Upper lobe of right lung (tissue), 1 donor: ENCODE measurements at places on chromosomes 13 and 19. TPM values are rescaled to one million over a fixed set of nuclear protein-coding genes. Genes with fewer than 3 reads are reported as not detected.
A peak's percentile ranks its signal among the peaks of the same experiment; 100 is the strongest.

- no peaks in the 10 kb centered on the region for H3K4me1 ChIP-seq
- H3K27ac ChIP-seq: no peak overlapping the region
- H3K4me3 ChIP-seq: no peak overlapping the region
- H3K27me3 ChIP-seq: no peaks in the 10 kb centered on the region
- no peak for DNase-seq
Measured at GRCh38 chr19:51148580-51148979, 6.5 kb downstream of the SIGLEC7 start.

GRCh38 chr13:27403727-27404385 is 20.6 kb upstream of the GTF3A start:
- peak overlapping the region; percentile 59 for H3K27ac ChIP-seq
- H3K27me3 ChIP-seq: no peaks in the 10 kb centered on the region
- H3K4me3 ChIP-seq: no peak overlapping the region
- peaks cover 15% of the 10 kb centered on the region for H3K4me1 ChIP-seq
- DNase-seq: no peak
- no peaks in the 10 kb centered on the region for H3K36me3 ChIP-seq

Gene SERPINE3
- not detected for total RNA-seq

GRCh38 chr13:33089311-33089710 is 73.1 kb downstream of the KL start:
- DNase-seq: no peak
- no peaks in the 10 kb centered on the region for H3K36me3 ChIP-seq
- H3K4me1 ChIP-seq: peaks cover 3% of the 10 kb centered on the region
- no peaks in the 10 kb centered on the region for H3K27me3 ChIP-seq
- no peak overlapping the region for H3K27ac ChIP-seq
- H3K4me3 ChIP-seq: no peak overlapping the region

DNA sequence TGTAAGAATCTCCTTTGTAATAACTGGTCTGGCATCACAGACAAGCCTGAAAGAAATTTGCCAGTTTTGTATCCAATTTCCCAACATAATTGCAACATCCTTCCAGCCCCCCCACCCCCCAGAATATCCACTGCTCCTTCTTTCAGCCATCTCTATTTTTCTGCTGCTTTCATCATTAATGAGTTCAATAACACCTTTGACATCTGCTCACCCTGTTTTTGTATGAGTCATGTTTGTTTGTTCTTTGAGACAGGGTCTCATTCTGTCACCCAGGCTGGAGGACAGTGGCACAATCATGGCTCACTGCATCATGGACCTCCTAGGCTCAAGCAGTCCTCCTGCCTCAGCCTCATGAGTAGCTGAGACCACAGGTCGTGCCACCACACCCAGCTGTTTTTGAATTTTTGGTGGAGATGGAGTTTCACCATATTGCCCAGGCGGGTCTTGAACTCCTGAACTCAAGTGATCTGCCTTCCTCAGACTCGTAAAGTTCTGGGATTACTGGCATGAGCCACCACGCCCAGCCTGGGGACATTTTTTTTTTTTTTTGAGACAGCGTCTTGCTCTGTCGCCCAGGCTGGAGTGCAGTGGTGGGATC is 7.0 kb upstream of the ZC3H4 start:
- H3K36me3 ChIP-seq: no peaks in the 10 kb centered on the region
- no peaks in the 10 kb centered on the region for H3K27me3 ChIP-seq
- H3K4me1 ChIP-seq: no peaks in the 10 kb centered on the region
- no peak for DNase-seq
- H3K4me3 ChIP-seq: no peak overlapping the region

Gene TNFRSF19
- 17.9 TPM for total RNA-seq

DNA sequence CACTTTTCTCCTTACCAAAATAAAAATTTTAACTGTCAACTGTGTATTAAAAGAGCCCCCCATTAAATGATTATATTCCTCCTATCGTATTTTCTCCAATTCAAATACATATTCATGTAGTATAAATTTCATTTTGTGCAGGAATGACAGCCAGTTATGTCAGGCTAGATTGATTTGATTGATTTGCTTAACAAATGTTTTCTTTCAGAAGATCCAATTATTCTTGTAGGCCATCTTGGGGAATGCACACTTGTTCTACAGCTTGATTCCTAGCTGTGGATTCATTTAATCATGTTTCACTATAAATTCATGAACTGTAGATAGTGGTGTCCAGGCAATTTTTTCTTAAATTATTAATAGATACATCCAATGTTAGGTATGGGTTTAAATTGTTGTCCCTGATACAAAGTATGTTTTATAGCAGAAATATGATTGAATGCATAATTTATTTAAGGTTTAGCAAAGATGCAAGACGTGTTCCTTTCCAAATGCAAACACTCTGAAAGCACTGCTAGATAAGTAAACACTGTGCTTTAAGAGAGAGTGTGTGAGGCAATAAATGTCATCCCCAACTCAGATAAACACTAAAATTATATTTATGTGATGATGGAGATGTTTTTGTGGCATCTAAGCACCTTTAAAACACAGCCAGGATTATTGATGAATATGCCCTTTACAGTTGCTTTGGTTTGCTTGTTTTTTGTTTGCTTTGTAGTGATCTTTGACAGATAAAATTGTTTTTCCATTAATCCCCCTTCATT is 531.1 kb downstream of the DCT start:
- H3K4me3 ChIP-seq: no peak overlapping the region
- H3K36me3 ChIP-seq: no peaks in the 10 kb centered on the region
- no peak for DNase-seq

GRCh38 chr13:48028066-48028465 is 9.5 kb upstream of the NUDT15 start:
- no peak overlapping the region for H3K27ac ChIP-seq
- H3K4me3 ChIP-seq: no peak overlapping the region
- H3K36me3 ChIP-seq: no peaks in the 10 kb centered on the region
- no peak for DNase-seq
- no peaks in the 10 kb centered on the region for H3K27me3 ChIP-seq

DNA sequence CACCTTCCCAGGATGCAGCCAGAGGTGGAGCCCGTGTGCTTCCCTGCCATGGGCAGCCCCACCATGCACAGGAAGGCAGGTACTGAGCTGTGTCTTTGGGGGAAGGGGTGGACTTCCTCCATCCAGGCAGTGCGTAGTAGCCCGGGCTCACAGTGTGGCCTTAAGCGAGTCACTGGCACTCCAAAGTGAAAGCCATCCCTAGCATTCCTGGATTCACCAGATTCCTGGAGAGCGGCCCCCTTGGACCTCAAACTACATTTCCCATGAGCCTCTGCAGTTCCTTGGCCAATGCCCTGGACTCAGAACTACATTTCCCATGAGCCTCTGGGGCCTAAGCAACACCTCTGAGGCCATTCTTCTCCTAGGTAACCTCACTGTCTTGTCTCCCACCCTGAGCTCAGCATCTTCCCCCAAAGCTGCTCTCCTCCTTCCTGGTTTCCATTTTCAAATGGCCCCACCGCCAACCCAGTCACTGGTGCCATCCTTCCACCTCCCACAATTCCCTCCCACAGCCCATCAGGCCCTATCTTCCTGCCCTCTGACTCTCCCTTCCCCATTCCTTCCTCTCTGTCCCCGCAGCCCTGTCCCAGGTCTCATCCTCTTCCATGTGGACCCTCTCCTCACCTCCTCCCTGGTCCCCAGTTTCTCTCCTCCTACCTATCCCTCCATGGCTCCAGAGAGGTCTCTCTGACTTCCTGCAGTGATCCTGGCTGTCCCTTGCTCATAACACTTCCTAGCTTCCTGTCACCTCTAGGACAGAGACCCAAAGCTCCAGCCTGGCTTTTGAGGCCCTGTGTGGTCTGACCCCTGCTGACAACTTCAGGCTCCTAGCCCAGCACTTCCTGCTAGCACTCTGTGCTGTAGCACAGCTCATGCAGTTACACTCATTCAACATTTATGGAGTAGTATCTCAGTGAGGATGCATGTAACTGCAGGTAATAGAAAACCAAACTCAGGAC is at the start of gene C19orf81:
TSS of gene C19orf81 (plus strand) at position 13 of the 959 bp plus-strand sequence. CDS start at position 13, 0 bp downstream.
- peaks cover 36% of the 10 kb centered on the region for H3K27me3 ChIP-seq
- no peaks in the 10 kb centered on the region for H3K36me3 ChIP-seq
- H3K27ac ChIP-seq: no peak within 1 kb of the TSS
- H3K4me3 ChIP-seq: no peak within 1 kb of the TSS

- H3K4me1 ChIP-seq: peaks cover 7% of the 10 kb centered on the region
- H3K4me3 ChIP-seq: no peak overlapping the region
- no peak for DNase-seq
Measured at GRCh38 chr13:21638319-21639282, 32.3 kb upstream of the FGF9 start.

Gene SHISA7
- not detected for total RNA-seq

DNA sequence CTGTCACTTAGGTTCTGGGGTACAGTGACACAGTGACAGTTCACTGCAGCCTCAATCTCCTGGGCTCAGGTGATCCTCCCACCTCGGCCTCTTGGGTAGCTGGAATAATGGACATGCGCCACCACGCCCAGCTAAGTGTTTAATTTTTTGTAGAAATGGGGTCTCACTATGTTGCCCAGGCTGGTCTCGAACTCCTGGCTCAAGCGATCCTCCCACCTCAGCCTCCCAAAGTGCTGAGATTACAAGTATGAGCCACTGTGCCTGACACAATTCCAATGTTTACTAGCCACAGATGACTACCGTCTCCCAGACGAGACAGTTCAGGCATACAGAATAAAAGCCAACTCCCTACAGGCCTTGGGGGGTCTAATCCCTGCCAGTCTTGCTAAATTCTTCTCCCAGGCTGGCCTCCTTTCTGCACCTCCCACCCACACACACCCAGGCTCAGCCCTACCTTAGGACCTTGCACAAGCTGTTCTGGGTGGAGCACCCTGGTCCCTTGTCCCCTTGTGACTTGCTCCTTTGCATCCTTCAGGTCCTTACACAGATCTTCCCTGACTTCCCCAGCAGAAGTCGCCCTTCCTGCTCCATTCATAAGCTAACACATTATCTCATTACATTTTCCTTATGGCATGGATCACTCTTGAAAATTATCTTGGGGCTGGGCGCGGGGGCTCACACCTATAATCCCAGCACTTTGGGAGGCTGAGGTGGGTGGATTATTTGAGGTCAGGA is 106.4 kb downstream of the INSR start:
- DNase-seq: no peak
- H3K27me3 ChIP-seq: no peaks in the 10 kb centered on the region
- peak overlapping the region; percentile 24 for H3K27ac ChIP-seq
- H3K4me1 ChIP-seq: peaks cover 18% of the 10 kb centered on the region
- no peak overlapping the region for H3K4me3 ChIP-seq

Gene TPTE2
- total RNA-seq: not detected
